ENCODE measurements at places on chromosomes 12 and 14. TPM values are rescaled to one million over a fixed set of nuclear protein-coding genes. Genes with fewer than 3 reads are reported as not detected.

The ITPR2 gene
- total RNA-seq = 44.1 TPM

The SLC38A6 gene
- total RNA-seq = 10.4 TPM

The PPM1A gene
- total RNA-seq = 38.7 TPM

The OR10P1 gene
- total RNA-seq = not detected

The RPS6KA5 gene
- 8.4 TPM for total RNA-seq

The PLBD1 gene
- total RNA-seq = 12.0 TPM

The TPH2 gene
- total RNA-seq = not detected

The IL22 gene
- not detected for total RNA-seq

The ESR2 gene
- total RNA-seq = 1.5 TPM

The POLE2 gene
- 9.6 TPM for total RNA-seq

The LTBP2 gene
- total RNA-seq = 79.8 TPM

The CHST11 gene
- total RNA-seq = 56.7 TPM

The SRSF5 gene
- 308 TPM for total RNA-seq

The SAMD15 gene
- total RNA-seq = 1.1 TPM

The SLC25A21 gene
- not detected for total RNA-seq

The TAS2R9 gene
- not detected for total RNA-seq

The FAM181A gene
- total RNA-seq = not detected

The SETD3 gene
- total RNA-seq = 118 TPM

The GDF3 gene
- total RNA-seq = not detected

The DHRS2 gene
- total RNA-seq = 0.90 TPM

The IFNG-AS1 gene
- not detected for total RNA-seq

The OR4E2 gene
- total RNA-seq = not detected

The KLRD1 gene
- 1.3 TPM for total RNA-seq

All from tibial nerve (tissue), 4 donors.